ENCODE measurements at places on chromosomes 13 and 19.

DNA sequence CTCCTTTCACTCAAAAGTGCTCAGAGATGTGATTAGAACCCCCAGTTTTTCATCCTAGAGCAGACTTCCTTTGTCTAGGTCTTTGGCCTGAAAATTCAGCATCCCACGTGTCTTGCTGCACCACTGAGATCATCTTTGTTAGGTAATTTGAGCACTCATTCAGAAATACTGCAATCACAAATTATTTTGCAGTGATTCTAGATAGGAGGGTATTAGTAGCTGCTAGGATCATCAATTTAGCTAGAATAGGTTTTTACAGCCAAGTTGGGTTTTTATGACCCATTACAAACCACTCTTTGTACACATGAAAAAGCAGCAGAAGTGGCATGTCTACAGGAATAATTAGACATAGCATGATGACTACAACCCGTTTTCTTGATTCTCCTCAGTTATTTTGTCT is 219.6 kb downstream of the GPC6 start:
- DNase-seq = no peak

DNA sequence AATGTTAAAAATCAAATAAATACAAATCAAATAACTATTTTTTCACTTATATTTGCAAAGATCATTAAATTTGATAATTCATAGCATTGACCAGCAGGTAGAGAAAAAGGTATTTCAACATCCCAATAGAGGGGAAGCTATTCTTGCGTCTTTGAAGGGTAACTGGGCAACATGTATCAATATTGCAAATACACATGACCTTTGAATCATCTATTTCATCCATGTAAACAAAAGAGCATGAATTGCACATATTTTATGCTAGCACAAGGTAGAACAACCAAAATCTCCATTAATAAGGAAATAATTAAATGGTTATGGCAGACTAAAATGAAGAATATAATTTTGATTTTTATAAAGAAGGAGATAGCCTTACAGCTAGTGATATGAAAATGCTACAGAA is 372.8 kb downstream of the GPC5 start:
- no peak for DNase-seq

DNA sequence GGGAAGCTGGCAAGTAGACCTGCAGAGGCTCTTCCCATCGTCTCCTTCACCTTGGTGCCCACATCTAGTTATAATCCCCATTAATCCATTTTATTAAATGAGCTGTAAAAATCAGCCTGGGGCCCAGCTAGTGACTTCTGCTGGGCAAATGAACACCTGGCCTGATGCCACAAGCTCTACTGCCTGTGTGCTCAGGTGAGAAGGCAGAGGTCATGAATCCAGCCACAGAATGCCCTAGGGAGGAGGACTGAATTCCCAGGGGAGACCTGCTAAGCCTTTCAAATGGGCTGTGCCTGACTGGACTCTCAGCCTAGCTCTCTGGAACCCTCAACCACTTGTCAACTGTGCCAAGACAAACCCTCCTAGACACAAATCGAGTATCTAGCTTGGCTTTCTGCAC is 74.0 kb downstream of the PDS5B start:
- DNase-seq = no peak

- DNase-seq = no peak
Measured at GRCh38 chr13:41203810-41204209, 9.4 kb upstream of the KBTBD7 start.

DNA sequence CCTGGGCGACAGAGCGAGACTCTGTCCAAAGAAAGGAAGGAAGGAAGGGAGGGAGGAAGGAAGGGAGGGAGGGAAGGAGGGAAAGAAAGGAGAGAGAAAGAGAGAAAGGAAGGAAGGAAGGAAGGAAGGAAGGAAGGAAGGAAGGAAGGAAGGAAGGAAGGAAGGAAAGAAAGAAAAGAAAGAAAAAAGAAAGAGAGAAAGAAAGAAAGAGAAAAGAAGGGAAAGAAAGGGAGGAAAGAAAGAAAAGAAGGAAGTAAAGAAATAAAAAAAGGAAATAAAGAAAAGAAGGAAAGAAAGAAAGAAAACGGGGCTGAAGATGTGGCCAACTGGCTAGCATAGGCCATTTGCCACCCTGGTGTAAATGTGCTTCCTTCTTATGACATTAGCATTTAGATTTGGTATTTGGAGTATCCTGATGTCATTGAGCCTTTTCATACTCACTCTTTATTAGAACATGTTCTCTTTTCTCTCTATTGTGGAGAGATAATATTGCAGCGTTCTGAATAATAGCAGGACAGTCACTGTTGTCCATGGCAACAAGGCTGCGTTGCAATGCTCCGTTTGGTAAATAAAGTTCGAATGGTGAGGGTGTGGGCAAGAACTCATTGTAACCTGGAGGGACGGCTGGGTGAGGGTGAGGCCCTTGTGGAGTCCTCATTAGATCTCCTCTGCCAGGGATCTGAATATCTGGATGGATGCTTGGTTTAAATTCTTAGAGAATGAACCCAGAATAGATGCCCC is 173.9 kb upstream of the UBL3 start:
- no peak for DNase-seq

- peak; percentile 26 for DNase-seq
Measured at GRCh38 chr13:39765801-39766463, 110.5 kb downstream of the COG6 start.

- no peak for DNase-seq
Measured at GRCh38 chr13:33545492-33545891, 259.9 kb upstream of the STARD13 start.

GRCh38 chr19:55254625-55254977 is 4.2 kb downstream of the PPP6R1 start:
- DNase-seq = no peak

DNA sequence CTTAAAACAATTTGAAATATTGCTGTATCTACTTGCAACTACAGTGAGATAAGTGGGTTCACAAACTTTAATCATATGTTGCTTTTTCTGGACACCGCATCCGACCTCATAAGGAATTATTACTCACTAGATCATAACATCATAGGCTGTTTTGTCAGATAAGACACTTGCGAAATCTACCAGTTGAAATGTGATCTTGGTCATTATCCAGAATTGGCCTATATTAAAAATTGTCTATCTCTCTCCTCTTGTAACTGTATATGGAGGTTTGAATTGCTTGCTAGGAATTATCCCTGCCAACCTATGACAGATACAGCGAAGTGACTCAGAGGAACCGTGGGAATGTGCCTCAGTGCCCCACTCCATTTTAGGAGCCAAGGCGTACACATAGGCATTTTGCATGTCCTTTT is 117.0 kb upstream of the POSTN start:
- DNase-seq = no peak

DNA sequence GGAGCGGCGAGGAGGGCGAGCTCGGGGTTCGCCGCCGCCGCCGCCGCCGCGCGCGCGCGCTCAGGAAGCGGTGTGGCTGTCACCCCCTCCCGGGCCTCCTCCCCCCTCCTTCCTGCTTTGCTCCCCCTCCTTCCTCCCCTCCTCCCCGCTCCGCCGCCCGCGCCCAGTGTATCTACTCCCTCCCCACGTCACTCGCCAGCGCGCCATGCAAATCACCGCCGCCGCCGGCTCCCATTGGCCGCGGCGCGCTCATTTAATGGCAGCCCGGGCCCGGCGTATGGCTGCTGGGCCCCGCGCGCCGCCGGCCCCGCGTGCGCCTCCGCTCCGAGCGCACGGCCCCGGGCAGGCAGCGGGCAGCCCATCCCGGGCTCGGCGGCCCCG is 335 bp upstream of the SOX1 start:
- peak; percentile 55 for DNase-seq

- DNase-seq = no peak
Measured at GRCh38 chr13:33213024-33213768, 72.4 kb downstream of the STARD13 start.

DNA sequence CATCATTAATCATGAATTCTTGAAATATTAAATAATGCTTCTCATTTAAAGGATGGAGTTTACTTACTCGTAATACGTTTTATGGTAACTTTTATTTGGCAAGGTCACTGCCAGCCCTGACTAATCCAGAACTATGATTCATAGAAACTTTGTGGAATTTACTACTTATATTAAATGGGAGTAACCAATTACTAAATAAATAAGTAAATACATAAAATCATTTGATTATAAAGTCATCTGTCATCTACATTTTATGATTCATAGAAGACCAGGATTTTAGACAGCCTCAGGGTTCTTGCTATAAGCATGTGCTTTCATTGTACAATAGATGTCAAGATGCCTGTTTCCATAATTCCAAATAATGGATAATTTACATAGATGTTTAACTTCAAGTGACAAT is 611.1 kb downstream of the TBC1D4 start:
- DNase-seq = no peak

- peak; percentile 9 for DNase-seq
Measured at GRCh38 chr19:5141850-5142724, 173.2 kb downstream of the KDM4B start.

GRCh38 chr13:114145722-114146121 is 13.3 kb upstream of the RASA3 start:
- no peak for DNase-seq

GRCh38 chr19:49651029-49651819 is 9.2 kb downstream of the SCAF1 start:
- DNase-seq = no peak

All from heart right ventricle (tissue), 16 donors.